Cortex of kidney (tissue), 1 donor: ENCODE measurements at places on chromosomes 5 and 9.

GRCh38 chr5:179758955-179759354 is 26.3 kb downstream of the MAML1 start:
- no peak for DNase-seq

DNA sequence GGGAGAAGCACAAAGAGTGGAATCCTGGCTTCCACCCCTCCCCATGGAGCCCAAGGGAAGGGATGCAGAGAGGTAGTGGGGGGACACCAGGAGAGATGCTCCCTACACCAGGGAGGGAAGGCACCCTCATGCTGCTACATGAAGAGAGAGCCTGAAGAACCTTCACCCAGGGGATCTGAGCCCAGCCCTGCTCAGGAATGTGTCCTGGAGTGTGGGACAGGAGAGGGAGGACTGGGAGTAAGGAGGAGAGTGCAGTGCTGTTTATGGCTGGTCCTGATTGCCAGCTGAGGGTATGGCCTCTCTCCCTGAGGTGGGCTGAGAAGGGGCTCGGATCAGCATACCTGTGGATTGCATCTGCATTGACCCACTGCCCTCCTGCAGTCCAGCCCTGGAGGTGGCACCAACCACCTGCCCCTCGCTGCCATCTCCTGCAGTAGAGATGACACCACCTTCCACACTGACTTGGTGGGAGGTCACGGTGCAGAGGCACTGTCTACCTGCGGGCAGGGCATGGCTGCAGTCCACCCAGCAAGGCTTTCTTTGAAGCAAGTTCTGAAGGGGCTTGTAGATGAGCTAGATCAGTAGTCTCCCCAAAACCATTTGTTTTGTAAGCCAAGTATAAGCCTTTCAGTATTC is 114.9 kb upstream of the SLC25A48 start:
- no peak for DNase-seq

DNA sequence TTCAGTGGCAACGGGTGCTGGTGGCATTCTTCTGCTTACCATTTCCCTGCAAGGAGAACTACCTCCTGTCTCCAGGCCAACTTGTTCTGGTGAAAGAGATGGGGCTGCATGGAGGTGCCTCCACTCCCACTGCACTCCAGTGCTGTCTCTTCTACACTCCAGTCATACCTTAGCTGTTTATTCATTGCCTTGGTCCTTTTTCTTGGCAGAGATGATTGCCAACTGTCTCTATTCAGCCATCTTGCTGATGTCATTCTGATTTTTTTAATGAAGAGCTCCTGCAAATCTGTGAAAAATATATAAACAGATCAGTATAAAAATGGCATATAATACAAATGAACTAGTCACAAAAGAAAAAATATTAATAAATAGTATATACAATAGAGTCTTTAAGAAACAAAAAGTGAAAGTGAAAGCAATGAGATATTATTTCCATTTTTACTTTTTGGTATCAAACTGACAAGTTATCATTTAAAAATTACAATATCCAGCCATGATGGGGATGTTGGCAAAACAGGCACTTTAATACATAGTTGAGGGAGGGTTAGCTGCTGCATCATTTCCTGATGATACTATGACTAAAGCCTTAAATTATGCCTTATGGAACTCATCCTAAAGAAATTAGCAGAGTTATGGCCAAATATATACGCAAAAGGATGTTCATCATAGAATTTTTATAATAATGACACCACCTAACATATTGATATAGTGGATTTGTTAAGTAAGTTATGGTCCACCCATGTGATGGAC is 109.4 kb downstream of the CARTPT start:
- no peak for DNase-seq

DNA sequence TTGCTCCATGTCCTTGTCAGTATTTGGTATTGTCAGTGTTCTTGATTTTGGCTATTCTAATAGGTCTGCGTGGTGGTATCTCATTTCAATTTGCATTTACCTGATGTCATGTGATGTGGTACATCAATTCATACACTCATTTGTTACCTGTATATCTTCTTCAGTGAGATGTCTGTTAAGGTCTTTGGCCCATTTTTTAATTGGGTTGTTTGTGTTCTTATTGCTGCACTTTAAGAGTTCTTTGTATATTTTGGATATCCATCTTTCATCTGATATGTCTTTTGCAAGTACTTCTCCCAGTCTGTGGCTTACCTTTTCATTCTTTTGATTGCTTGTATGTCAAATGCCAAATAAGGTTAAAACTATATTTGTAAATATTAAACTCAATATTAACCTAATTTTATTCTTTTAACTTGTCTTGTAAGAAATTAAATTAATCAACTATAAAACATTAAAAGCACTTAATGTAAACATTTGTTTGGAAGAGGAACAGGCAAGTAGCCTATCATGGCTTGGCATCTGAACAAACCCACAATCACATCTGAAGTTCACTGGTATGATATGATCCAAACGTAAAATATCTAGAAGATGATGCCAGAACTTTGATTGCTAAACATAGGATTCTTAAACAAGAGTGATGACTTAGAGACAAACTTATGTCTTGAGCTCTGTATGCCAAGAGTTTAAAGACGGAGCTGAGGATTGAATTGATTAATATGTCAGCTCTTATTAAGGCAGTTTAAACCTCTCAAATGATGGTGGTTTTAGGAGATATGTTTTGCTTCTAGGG is 587.3 kb downstream of the ANXA1 start:
- no peak for DNase-seq

DNA sequence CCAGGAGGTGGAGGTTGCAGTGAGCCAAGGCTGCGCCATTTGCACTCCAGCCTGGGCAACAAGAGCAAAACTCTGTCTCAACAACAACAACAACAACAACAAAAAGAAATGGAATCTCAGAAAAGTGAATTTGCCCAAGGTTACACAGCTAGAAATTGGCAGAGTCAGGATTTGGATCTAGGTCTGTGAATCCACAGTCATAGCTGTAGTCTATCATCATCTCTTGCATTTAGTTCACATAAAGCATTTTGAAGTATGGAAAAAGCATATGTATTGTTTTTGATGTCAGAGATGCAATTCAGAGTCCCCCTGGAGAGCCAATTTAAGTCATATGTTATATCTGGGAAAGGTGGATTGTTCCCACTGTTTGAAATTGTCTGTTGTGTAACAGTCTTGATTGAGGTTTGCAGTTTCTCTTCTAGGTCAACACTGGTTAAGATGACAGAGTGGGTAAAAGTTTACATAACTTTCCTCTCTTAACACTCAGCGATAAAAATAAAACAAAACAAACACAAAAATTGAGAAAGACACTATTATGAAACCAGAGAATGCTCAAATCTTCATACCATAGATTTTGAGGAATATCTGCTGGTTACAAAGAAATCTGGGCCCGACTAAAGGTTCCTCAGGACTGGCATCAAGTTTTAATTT is 21.5 kb upstream of the GPR21 start:
- DNase-seq: no peak

GRCh38 chr9:89929673-89930480 is 325.1 kb downstream of the GADD45G start:
- DNase-seq: no peak

DNA sequence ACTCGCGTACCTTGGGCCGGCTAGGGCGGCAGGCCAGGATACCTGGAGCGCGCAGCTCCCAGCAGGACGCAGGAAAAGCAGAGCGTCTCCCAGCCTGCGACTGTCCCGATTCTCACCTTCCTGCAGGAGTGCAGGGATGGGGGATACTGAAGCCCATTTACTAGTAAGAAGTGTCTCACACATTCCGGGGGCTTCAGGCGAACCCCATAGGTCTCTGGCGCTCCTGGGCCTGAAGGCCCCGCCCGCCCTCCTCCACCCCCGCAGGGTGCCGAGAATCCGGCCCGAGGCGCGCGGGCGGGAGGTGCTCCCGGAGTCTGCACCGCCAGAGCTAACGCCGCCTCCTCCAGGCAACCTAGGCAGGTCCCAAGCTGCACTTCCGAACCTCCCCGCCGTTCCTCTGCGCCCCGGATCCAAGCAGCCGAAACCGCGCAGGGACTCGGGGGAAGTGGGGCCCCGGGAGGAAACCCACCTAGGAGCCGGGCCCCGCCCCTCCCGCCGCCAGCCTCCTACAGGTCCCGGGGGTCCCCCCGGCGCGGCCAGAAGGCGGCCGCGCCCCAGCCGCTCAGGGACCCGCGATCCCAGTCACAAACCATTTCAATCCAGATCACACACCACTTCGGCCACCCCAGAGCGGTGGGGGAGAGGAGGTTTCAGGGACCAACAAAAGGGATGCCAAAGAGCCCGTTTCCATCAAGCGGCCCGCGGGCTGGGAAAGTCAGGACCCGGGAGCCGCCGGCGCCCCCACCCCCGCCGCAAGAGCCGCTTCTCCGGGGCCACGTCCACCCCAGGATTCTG is 1.2 kb downstream of the ROR2 start:
- DNase-seq: no peak

GRCh38 chr9:98201102-98201501 is 8.7 kb upstream of the CORO2A start:
- no peak for DNase-seq

DNA sequence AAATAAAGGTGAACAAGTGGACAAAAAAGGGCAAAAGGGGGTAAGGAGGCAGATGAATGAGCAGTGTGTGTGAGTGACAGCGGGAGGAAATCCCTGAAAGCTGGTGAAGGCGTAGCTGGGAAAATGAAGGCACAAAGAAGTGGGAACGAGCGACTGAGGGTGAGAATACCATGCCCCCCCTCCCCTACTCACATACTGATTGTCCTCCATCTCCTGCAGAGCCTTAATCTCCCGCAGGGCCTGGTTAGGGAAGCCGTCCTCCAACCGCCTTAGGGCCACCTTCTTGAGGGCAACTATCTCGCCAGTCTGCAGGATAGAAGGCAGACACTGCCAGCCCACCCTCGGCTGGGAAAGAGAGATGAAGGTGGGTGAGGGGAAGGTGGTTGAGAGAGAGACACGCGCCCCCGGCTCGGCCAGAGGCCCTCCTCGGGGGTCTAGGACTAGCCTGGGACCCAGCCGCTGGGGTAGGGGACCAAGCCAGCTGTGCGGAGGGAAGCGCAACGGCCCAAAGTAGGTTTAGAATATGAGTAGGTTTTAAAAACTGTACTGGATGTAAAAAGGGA is 522 bp downstream of the CDK20 start:
- DNase-seq: no peak

DNA sequence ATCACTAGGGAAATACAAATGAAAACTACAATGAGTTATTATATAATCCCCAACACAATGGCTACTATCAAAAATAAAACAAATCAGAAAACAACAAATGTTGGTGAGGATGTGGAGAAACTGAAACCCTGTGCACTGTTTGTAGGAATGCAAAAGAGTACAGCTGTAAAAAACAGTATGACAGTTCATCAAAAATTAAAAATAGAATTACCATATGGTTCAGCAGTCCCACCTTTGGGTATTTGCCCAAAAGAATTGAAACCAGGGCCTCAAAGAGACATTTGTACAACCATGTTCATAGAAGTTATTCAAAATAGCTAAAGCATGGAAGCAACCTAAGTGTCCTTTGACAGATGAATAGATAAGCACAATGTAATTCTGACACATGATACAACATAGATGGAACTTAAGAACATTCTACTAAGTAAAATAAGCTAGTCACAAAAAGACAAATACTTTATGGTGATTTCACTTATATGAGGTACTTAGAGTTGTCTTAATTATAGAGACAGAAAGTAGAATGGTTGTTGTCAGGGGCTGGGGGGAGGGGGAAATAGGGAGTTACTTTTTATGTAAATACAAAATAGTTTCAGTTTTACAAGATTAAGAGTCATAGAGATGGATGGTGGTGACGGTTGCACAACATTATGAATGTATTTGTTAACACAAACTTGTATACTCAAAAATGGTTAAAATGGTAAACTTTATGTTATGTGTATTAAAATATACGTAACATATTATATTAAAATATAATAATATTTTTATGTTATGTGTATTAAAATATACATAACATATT is 102.8 kb downstream of the KCTD16 start:
- no peak for DNase-seq
